GM13977 (cell line): ENCODE measurements at places on chromosomes 11 and 22.
A peak's percentile ranks its signal among the peaks of the same experiment; 100 is the strongest.

DNA sequence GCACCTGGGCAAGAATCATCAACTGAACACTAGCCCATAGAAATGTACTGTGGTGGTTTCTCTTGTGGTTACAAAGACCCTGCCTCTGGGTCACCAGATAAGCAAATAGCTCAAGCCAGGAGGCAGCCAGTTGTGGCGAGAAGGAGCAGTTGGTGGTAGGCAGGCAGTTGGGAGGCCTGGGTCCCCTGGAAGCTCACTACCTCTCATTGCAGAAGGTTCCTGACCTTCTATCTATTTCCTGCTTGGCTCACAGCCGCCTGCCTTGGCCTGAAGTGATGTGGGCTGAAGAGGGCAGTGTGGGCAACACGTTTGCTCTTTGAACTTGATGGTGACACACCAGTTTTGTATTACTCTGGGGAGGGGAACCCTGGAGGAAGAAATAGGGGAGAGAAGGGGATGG, 34.7 kb downstream of the NECTIN1 start:
- DNase-seq: peak; percentile 67

GRCh38 chr11:94130298-94131046, 1.8 kb downstream of the PANX1 start:
- no peak for DNase-seq

DNA sequence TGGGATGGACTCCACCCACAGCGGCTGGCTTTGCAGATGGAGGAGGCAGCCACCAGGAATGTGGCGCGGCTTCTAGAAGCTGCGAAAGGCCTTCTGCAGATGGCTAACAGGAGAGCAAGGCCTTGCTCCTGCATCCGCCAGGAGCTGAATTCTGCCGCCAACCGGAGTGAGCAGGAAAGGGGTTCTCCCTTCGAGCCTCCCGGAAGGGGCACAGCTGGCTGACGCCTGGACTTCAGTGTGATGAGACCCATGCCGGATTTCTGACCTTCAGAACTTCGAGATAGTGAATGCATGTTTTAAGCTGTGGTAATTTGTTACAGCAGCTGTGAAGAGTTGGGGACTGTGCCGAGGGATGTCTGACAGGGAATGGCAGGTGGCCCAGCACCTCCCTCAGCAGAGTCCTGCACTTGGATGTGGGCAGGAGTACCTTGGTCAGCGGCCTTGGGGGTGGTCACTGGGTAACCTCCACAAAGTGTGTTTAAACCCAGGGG, 7.7 kb downstream of the TBC1D22A start:
- DNase-seq: no peak

GRCh38 chr22:19472233-19472632, 6.8 kb downstream of the UFD1 start:
- no peak for DNase-seq

DNA sequence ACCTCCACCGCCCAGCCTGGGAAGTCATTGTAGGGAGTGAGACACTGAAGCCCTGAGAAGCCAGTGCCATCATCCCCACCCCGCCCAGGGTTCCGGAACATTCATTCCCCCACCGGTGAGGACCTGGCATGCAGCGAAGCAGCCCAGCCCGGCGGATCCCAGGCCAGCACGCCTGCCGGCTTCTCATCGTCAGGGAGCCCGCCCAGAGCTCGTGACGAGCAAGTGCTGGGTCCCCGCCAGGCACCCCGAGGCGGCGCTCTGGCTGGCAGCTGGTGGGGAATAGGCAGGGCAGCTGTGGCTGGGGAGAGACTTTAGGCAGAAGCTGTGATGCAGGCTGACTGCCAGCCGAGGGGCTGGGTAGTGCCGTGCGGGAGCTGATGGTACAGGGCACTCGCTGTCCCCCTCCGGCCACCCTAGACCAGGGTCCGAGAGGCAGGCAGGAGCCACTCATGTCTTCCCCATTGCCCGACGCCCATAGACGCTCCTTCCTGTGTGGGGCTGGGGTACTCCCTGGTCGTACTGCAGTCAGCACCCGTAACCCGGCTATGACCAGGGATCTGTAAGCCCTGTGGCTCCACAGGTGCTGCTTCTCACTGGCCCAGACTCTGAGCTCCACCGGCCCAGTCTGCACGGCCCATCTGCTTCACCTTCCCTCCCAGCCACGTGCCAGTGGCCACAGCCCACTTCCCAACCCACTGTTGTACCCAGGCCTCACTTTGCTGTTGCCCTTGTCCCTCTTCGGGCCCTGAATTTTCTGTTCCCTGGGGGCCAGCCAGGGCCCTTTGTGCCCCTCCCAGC, 24.5 kb upstream of the CABP7 start:
- DNase-seq: no peak

DNA sequence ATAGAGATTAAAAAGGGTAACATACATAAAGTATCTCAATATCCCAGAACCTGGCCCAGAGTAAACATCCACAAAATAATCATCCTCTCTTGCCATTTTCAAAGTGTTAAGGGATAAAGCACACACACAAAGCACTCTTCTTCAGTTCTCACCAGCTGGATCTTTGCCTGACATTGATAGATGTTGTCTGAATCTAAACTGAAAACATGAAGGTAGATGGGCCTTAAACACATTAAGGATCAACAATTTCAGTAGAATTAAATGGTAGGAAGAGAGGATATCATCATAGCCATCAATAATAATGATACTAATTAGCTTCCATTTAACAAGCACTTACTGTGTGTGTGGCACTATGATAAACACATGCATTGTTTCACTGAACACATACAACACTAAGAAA, 261.1 kb downstream of the OPCML start:
- DNase-seq: no peak

GRCh38 chr11:43197379-43197778, 114.4 kb upstream of the API5 start:
- DNase-seq: no peak

DNA sequence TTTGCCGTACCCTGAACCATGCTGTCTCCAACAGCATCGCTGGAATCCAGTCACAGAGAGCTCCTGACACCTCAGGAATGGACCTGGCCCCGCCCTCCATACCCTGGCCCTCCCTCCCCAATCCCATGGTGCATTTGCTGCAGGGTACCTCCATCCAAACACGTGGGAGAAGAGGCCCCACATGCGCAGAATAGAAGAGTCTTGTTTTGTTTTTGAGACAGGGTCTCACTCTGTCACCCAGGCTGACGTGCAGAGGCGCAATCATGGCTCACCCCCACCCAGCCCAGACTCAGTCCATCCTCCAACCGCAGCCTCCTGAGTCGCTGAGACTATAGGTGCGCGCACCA, 2.3 kb upstream of the PNPLA2 start:
- no peak for DNase-seq

GRCh38 chr22:37165940-37166674, 16.4 kb upstream of the IL2RB start:
- DNase-seq: no peak

DNA sequence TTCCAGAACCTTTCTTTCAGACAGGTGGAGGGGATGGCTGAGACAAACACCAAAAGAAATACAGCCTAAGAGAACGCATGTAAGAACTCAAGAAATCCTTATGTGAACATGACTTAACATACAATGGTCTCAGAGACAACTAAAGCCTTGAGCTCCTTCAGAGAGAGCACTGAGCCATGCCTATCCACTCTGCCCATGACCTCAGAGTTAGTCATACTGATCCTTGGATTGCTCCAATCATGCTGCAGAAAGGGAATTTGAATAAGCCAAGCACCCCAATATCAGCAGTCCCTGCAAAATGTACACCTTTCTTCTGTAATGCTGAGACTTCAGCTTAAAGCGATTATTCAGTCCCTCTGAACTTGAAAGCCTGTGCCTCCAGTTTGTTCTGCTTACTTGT, 43.2 kb upstream of the CHKA start:
- no peak for DNase-seq

GRCh38 chr11:35717043-35717442, 54.5 kb downstream of the TRIM44 start:
- no peak for DNase-seq

- no peak for DNase-seq
Observed at GRCh38 chr11:9399466-9399865, 15.0 kb downstream of the IPO7 start.

- DNase-seq: no peak
Observed at GRCh38 chr22:31222736-31223135, 10.6 kb downstream of the LIMK2 start.

DNA sequence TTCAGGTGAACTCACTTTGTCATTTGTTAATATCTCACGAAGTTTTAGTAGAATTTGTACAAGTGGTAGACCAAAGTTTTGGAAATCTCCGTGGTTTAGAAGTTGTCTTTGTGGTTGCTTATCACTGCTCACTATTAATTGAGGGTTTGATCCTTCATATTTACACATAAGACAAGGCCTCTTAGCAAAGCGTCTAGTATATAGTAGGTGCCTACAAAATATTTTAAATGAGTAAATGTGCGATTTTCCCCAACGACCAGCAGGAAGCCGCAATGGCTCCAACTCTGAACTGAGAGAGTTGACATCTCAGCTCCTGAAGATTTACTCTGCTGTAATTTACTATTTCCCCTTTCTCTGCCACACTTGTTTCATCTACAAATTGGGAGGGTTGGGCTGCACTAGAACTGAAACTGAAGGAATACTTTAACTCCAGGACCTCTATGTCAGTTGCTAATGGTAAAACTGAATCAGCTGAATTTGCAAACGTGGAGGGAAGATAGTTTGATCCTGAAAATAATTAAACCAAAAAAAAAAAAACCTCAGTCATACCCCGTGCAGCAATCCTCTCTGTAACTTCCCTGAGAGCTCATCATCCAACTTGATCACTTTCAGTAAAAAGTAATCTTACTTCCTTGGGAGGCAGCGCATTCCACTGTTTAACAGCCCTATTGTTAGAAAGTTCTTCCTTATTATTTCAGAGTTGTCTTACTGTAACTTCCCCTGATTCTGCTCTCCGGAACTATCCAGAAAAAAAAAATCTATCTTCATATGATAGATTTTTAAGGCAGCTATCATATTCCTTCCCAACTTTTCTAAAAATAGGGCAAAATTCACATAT, 1.3 kb upstream of the SBF2 start:
- DNase-seq: no peak

DNA sequence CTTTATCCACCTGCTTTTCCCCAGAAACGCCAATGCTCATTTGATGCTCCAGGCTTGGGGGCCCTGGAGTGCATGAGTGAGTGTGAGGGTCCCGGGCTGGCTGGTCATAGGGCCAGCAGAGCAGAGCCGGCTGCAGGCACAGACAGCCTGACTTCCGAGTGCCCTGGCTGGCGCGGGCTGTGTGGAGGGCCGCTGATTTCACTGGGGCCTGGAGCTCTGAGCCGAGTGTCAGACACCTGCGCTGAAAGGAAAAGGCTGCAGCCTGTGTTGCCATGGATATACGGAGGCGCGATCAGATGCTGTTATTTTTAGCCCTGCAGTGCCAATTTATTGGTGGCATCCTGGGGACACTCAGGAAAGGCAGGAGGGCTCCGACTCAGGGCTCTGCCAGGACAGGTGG, 87.6 kb downstream of the ST3GAL4 start:
- DNase-seq: no peak

DNA sequence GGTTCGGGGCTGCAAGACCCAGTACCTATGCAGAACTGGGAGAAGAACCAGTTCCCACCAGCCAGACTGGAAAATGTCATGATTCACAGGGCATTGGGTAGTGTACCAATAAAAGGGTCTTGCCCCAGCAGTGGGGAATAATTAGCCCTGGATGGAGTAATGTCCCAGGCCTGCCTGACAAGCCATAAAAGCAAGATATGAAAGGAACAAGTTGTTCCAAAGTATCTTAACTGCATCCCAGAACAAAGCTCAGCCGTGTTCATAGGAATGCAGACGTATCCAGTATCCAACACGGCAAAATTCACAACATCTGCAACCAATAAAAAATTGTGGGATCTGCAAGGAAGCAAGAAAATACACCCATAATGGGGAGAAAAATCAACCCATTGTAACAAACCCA, 47.9 kb downstream of the ASCL2 start:
- no peak for DNase-seq
